ENCODE measurements at places on chromosomes 16 and 17. TPM values are rescaled to one million over a fixed set of nuclear protein-coding genes. Genes with fewer than 3 reads are reported as not detected.

The SLC13A2 gene
- total RNA-seq: 1.9 TPM

The TK1 gene
- total RNA-seq: 23.9 TPM

The LGALS9B gene
- total RNA-seq: not detected

The CXCL16 gene
- 14.1 TPM for total RNA-seq

The SEZ6L2 gene
- total RNA-seq: 17.3 TPM

The CDH8 gene
- total RNA-seq: 20.0 TPM

The CCL7 gene
- total RNA-seq: not detected

The CNGB1 gene
- total RNA-seq: not detected

The CRYM gene
- total RNA-seq: 6.1 TPM

The NACA2 gene
- total RNA-seq: not detected

The HBZ gene
- 38.7 TPM for total RNA-seq

The C16orf96 gene
- 0.12 TPM for total RNA-seq

The FBXW10 gene
- total RNA-seq: 0.18 TPM

The SLC52A1 gene
- 0.58 TPM for total RNA-seq

The KRT31 gene
- total RNA-seq: 0.47 TPM

The CBFA2T3 gene
- total RNA-seq: 4.4 TPM

The KRTAP2-2 gene
- not detected for total RNA-seq

The MEIOC gene
- total RNA-seq: 0.35 TPM

The KRTAP9-9 gene
- total RNA-seq: not detected

The IL34 gene
- total RNA-seq: 4.7 TPM

The SLC46A1 gene
- total RNA-seq: 8.2 TPM

The COG4 gene
- 36.8 TPM for total RNA-seq

The MLKL gene
- total RNA-seq: 7.6 TPM

The ABCA10 gene
- total RNA-seq: 9.3 TPM

The SMPD3 gene
- total RNA-seq: 1.1 TPM

The SLC7A5 gene
- total RNA-seq: 7.9 TPM

The NPW gene
- total RNA-seq: 7.0 TPM

The TMEM95 gene
- not detected for total RNA-seq

The SULT1A1 gene
- 31.4 TPM for total RNA-seq

The LPCAT2 gene
- 21.2 TPM for total RNA-seq

The CHD9NB gene
- total RNA-seq: 10.1 TPM

The OR3A3 gene
- total RNA-seq: not detected

The SLC38A8 gene
- total RNA-seq: not detected

The EPX gene
- total RNA-seq: 1.3 TPM

The SHBG gene
- total RNA-seq: 2.6 TPM

The HOXB9 gene
- total RNA-seq: 20.3 TPM

The ENGASE gene
- 39.6 TPM for total RNA-seq

The TMEM170A gene
- total RNA-seq: 32.8 TPM

The HOXB3 gene
- total RNA-seq: 79.5 TPM

The HOXB13 gene
- total RNA-seq: not detected

The CACNG4 gene
- total RNA-seq: 2.1 TPM

The PRAC1 gene
- total RNA-seq: not detected

The NPIPA3 gene
- 1.1 TPM for total RNA-seq

The SULT1A2 gene
- total RNA-seq: 0.47 TPM

The SAMD14 gene
- total RNA-seq: 7.1 TPM

The SMIM36 gene
- total RNA-seq: not detected

The SLC16A13 gene
- total RNA-seq: 1.6 TPM

The FLCN gene
- 85.7 TPM for total RNA-seq

The SPATA32 gene
- 0.12 TPM for total RNA-seq

The ZPBP2 gene
- total RNA-seq: not detected

The PYDC1 gene
- total RNA-seq: not detected

The IQCK gene
- total RNA-seq: 34.2 TPM

The OTOP2 gene
- not detected for total RNA-seq

The SEPTIN12 gene
- not detected for total RNA-seq
